Kasumi-1 (cell line): ENCODE measurements at places on chromosomes 3 and 15.
A peak's percentile ranks its signal among the peaks of the same experiment; 100 is the strongest.

DNA sequence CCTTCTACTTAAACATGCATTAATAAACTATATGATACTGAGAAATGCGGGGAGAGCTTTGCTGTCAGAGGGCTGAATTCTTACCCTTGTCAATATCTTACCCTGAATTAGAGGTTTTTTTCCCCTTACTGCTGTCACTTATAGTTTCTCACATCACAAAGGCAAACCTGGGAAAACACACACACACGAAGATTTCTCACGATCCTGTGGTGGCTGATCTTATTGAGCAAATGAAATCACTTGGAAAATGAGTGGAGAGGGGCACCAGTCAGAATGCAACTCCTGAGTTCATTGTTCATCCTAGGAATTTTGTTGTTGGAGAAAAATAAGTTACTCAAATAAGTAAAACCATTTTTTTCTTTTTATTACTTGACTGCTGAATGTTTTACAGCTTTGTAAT is 673.6 kb downstream of the EDEM1 start:
- DNase-seq = no peak

GRCh38 chr3:64815789-64816188 is 128.0 kb upstream of the ADAMTS9 start:
- DNase-seq = peak; percentile 86

DNA sequence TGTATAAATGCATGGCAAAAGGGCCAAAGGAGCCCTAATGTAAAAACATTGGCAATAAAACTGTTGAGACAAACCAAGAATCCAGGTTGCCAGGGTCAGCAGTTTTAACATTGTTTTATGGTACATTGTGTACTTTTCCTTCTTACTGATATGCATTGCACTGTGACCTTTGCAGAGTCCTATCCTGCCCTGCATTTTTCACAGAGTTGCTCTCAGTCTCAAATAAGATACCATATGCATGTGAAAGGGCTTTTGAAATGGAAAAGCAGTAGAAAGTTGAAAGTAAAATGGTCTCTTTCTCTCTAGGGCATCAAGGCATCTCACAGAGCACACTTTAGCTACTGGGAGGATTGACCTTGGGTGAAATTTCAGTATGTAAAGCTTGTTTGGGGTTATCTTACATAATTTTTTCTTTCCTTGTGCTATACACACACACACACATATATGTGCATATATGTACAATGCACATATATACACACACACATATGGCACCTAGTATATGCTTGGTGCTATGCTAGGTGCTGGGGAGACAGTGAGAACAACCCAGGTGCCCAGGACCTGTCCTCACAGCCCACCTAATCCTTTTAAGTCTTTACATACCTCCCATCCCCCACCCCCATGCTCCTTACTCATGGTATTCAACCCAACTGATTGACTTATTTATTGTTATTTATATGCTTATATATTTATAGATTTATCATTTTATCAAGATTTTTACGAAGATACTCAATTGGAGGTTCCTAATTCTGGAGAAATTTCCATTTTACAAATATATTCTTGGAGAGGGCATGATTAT is 1.2 kb upstream of the PPP2R3A start:
- DNase-seq = no peak

DNA sequence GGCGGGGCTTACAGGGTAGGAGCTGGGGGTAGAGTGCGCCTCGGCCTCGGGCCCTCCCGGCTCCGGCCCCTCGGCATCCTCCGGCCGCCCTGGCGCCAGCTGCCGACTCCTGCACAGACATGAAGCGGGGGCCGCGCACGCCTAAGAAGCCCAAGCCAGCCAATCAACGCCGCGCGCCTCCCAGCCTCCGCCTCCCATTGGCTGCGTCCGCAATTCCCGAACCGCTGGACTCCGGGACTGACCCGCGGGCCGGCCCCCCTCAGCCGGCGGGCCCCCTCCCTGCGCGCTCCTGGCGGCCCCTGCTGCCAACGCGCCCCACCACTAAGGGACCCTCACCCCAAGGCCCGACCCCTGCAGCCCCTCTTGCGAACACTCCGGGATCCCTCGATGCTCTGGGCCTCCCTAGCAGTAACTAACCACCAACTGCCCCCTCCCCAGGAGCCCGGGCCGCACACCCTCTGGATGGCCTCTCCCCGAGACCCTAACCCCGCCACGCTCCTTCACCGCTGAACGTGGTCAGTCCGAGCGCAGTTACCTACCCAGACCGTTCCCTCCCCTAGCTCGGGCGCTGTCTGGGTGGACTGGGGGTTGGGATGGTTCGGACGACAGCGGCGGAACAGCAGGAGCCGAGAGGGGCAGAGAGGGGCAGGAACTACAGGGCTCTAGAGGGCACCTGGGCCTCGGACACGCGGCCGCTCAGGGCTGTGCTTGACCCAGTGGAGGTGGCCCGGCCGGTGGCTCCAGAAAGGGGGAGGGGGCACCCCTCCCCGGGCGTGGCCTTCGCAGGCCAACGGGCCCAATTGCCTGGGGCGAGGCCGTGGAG is 5.0 kb downstream of the GATA2 start:
- peak; percentile 43 for DNase-seq

GRCh38 chr15:35852818-35853624 is 307.1 kb upstream of the DPH6 start:
- DNase-seq = no peak

DNA sequence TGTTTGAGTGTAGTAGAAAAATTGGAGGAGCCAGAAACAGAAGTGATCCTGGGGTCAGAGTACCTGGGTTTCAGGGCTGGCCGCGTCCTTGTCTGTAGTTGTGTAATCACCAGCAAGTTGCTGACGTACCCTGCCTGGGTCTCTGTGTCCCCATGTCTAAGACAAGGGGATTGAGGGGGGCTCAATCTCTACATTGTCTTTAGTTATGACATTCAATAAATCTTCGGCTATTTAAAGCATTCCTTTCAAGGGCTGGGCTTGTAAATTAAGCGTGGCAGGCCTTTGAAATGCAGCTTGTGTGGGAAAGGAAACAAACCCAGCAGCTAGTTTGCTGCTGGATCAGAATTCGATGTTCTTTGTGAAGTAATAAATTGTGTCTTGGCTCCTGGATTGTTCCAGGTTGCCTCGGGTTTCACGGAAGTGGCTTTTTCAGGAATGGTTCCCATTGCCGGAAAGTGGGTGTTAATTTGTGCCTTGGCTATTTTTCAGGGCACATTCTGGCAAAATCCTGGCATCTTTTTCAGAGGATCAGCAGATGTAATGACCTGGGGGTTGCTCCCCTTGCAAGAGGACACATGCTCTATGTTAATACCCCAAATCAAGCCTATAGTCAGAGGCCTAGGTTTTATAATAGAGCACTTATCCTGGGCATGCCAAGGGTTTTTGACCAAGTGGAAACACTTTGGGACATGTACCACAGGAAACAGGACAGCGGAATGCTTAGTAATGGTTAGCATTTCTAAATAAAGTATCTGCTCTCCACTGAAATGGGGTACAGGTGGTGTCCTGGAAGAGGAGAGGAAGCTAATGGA is 294.8 kb upstream of the NR2E3 start:
- no peak for DNase-seq

GRCh38 chr3:64457811-64458210 is 230.0 kb downstream of the ADAMTS9 start:
- DNase-seq = no peak

GRCh38 chr3:37608061-37608702 is 253.5 kb upstream of the CTDSPL start:
- no peak for DNase-seq

DNA sequence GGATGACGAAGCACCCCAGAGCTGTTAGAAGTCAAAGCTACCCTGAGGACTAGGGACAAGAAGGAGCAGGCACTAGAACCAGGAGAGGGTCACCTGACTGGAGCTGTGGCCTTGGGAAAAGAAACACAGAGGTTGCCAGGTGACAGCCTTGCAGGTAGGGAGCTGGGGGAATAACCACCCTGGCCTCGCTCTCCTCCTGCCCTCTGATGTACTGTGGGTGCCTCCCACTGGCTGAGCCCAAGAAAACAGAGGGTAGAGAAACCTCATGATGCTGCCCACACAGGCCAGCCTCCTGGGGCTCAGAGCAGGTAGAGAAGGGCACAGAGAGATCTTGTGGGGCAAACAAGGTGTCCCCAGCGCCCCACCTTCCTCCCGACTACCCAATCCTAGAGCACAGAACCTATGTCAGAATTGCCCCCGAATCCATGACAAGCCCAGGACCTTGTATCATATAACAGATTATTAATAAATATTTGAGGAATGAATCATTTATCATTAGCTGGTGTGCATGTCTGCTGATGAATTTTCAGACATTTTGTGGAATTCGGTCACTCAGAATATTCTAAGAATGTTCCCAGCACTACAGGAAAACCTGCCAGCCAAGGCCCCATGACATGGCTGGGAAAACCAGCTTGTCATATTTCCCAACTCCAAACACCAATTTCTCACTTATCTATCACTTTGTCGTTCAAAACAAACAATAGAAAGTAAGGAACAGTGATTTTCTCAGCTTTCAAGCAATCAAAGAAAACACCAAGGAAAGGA is 59.8 kb upstream of the MEX3B start:
- DNase-seq = no peak

DNA sequence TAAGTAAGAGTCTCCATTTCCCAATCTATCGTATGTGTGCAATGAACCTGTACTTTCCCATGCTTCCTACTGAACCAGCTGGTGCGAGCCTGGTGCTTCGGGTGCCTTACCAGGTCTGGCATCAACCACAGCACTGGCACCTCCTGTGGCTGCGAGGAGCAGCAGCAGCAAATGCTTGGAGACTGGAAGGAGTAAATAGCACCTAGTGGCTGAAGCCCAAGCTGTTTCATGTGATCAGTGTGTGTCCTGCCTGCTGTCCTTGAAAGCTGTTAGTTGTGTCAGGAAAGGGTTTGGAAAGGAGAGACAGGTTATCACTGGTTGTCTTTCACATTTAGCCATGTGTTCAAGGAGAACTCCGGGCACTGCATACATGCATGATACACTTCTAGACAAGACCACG is 31.8 kb downstream of the PCOLCE2 start:
- peak; percentile 8 for DNase-seq

- DNase-seq = no peak
Measured at GRCh38 chr3:150300852-150301517, 107.1 kb upstream of the TSC22D2 start.

GRCh38 chr3:161348796-161349400 is 22.4 kb downstream of the SPTSSB start:
- DNase-seq = no peak

DNA sequence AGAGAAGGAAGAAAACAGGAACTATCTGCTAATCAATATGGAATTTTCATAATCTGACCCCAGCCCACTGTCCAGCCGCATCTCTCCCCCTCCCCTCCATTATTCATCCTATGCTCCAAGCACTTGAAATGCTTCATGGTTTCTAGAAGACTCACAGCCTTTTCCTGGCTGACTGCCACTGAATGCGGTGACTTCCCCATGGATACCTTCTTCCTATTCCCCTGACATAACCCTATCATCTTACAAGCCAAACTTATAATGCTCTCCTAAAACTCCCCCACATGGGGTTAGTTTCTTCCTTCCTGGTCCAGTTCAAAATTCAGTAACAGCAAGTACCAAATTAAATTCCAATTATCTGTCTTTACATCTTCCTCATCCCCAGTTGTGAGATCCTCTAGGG is 31.2 kb upstream of the PTX3 start:
- DNase-seq = no peak

GRCh38 chr3:140448001-140448400 is 229.9 kb upstream of the TRIM42 start:
- no peak for DNase-seq

DNA sequence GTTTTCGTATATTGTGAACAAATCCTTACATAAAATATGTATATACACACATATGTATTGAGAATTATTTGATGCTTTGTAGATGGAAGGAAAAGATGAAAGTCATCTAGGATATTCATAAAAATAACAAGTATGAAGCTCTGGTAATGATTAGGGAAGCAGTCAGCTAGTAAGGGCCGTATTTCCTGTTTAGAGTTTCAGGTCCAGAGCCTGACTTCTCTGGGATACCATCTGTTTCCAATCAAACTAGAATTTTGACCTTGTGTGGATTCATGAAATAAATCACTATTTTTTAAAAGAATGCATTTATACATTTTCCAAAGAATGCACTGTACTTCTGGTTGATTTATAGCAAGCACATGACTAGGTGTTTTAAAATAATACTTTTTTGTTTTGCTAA is 156.1 kb upstream of the CGNL1 start:
- no peak for DNase-seq

- DNase-seq = peak; percentile 78
Measured at GRCh38 chr3:138328341-138328740, 1.3 kb downstream of the NME9 start.

DNA sequence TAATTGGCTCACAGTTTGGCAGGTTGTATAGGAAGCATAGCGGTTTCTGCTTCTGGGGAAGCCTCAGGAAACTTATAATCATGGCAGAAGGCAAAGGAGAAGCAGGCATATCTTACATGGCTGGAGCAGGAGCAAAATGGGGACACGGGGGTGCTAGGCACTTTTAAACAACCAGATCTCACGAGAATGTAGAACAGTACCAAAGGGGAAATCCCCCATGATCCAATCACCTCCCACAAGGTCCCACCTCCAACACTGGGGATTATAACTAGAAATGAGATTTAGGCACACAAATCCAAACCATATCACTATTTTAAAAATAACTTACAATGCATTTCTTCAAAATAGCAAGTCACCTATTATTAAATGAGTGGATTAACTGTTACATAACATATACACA is 47.1 kb upstream of the ANKRD28 start:
- no peak for DNase-seq

GRCh38 chr3:147428326-147428725 is 19.2 kb downstream of the ZIC1 start:
- DNase-seq = no peak

DNA sequence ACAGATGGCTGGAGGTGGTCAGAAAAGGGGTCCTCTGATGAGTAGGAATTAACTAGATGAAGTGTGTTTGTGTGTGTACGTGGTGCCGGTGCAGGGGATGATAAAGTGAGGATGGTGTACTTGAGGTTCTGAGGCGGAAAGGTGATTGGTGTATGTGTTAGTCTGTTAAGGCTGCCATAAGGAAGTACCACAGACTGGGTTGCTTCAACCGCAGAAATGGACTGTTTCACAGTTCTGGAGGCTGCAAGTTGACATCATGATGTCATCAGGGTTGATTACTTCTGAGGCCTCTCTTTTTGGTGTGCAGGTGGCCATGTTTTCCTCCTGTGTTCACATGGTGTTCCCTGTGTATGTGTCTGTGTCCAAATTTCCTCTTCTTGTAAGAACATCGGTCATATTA is 202.4 kb upstream of the RGMA start:
- DNase-seq = no peak

DNA sequence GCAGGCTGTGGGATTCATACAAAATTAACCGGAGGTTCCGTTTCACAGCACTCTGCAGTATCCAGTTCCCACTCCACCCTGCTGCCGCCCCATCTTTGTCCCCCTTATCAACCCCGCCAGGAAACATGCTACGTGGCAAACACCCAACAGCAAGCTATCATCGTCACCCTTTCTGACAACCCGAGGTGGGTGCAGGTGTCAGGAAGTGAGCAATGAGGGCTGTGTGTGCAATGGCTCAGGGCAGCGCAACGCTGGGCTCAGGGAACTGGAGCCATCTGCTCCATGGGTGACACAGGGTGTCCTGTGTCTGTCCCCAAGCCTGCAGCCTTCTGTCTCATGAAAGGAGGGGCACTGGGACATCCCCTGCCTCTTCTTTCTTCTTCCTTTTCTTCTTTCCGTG is 60.9 kb downstream of the ATP2B2 start:
- DNase-seq = no peak

GRCh38 chr3:47434849-47435248 is 40.9 kb downstream of the SCAP start:
- no peak for DNase-seq
